ENCODE measurements at places on chromosomes 4 and X. TPM values are rescaled to one million over a fixed set of nuclear protein-coding genes. Genes with fewer than 3 reads are reported as not detected.

DNA sequence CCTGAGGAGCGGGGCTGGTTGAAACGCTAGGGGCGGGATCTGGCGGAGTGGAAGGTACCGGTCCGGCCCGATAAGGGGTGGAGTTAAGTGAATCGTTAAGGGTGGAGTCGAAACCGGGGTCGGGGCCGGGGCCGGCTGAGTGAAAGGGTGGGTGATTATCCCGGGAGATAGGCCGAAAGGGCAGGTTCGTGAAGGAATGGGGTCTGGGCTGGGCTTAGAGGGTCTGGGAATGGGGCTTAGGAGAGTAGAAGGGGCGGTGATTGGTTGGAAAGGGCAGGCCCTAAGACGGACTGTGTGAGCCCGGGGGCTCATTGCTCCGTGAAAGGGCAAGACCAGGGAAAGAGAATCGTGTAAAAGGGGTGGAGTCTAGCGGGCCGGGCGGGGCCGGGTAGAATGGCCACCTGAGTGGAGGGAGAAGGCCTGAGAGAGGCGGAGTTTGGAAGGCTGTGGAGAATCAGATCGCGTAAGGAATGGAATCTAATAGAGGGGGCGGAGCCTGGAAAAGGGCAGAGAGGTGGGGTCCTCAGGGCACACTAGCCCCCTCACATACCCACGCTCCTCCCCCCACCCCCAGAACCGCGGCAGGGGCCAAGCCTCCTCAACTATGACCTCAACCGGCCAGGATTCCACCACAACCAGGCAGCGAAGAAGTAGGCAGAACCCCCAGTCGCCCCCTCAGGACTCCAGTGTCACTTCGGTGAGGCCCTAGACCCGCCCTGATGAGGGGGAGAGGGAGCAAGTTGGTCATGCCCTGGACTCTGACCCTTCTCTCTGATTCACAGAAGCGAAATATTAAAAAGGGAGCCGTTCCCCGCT is 430 bp downstream of the HDAC6 start:
- DNase-seq, result peak; percentile 87

DNA sequence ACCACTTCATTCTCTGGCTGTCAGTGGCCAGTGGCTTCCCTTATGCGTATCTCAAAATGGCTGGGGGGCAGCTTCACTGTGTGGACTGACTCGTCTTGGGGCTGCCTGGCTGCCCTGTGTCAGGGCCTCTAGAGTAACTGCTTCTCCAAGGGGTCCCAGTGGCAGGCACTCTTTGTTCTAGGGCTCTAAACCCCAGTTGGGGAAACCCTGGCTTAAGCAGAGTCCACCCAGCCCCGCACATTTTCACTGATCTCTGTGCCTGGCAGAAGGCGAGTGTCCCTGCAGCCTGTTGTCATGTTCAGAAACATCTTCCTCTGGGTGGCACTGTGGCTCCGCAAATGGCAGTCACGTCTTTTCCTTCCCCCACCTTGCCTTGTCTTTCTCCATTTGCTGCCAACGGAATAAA is 59.7 kb downstream of the NBDY start:
- peak; percentile 86 for DNase-seq

GRCh38 chr4:123507376-123507775 is 110.8 kb downstream of the SPRY1 start:
- no peak for DNase-seq

DNA sequence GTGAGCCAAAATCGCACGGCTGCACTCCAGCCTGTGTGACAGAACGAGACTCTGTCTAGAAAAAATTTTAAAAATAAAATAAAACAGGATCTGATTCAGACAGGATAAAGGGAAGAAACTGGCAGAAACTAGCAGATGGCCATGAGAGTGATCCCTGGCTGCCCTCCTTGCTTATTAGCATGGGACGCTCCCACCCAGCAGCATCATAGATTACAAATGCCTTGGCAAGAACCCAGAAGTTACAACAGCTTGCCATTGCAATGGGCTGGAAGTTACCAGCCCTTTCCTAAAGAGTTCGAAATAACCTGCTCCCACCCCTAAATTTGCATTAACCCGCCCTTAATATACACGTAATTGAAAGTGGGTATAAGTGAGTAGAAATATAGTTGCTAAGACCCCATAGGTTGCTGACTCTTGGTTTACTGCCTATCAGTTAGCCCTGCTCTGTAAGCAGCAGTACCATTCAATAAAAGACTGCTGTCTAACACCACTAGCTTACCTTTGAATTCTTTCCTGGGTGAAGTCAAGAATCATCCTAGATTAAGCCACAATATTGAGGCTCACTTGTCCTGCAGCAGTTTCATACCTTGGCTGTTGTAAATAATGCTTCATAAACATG is 9.1 kb upstream of the XAGE2 start:
- DNase-seq, result no peak

DNA sequence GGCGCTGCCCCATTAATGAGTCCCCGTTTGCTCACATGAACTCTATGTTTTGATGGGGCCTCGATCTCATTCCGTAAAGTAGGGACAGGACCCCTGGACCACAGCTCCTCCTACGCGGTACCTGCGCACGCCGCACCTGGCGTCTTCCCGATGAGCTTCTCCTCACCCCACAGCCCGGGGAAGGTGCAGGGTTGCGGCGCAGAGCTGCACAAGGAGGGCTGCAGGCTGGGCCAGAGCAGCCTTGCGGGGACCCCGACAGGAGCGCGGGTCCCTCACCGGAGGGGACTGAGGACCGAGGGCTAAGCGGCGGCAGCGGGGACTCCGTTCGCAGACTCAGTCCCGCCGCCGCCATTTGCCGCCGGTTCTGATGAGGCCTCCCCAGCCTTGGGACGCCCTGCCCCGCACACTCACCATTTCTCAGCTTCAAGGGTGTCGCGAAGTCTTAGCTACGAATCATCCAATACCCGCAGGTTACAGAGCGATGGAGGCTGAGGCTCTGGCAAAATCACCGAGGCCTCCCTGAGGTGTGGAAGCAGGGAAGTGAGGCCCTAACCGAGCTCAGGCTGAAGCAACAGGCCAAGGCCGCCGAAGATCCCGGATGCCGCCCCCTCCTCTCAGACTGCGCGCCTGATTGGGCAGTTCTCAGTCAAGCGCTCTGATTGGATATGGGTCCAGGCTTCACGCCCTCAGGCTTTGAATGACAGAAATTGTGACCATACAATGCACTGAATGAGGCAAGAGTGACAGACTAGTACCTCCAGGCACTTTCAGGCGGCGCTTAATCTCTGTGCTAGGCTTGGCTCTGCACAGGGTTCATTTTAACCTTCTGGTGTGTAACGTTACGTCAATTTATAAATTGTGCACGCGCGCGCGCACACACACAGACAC is 25.1 kb downstream of the ZNF721 start:
- DNase-seq, result peak; percentile 95

GRCh38 chr4:46909078-46909477 is at the start of gene COX7B2:
COX7B2 (minus strand) TSS chr4:46909245; CDS start chr4:46735192, 174,053 bp downstream.
- DNase-seq, result no peak

- DNase-seq, result no peak
These were observed 27.1 kb upstream of the NSUN7 start for GRCh38 chr4:40722576-40723161.

AKAP14 gene
- not detected for total RNA-seq

FHIP1A gene
- 46.7 TPM for total RNA-seq

USP17L15 gene
- total RNA-seq, result not detected
